GM23338 (cell line): ENCODE measurements at places on chromosomes 11 and 22.
A peak's percentile ranks its signal among the peaks of the same experiment; 100 is the strongest.

DNA sequence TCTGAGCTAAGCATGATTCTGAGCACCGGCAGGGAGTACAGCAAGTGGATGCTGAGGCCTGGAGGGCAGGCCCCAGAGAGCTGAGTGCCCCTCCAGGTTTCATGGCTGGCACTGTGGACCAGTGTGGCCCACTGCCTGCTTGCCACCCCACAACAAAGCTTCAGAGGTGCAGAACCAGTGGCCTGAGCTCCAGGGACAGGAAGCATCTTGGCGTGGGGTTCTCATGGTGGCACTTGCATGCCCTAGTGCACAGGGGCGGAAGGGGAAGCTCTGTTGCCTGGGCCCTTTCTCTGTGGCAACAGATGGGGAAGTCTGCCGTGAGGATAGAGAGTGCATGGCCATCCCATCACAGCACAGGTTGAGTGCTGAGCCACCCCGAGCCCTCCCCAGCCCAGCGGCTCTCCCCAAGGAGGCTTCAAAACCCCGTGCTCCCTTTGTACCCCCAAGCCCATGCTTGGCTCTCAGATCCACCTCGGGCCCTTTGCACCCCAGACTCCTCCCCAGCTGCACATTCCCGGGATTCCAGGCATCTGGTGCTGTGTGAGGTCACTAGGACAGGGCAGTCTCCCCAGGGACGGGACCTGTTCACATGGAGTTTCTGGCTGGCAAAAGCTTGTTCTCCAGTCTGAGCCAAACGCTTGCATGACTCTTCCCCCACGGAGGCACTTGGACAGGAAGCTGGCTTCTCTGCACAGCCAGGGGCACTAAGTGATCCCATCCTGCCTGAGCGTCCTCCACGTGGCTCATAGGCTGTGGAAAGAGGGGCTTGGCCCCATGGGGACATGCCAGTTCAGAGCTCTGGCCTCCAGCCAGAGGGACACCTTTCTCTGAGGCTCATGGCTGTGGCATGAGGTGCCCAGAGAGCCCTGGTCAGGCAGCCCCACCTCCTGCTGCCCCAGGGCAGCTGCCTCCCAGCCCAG lies 4.2 kb downstream of the SLC25A1 start:
- H3K4me1 ChIP-seq = peaks cover 40% of the 10 kb centered on the region
- peaks cover 19% of the 10 kb centered on the region for H3K27me3 ChIP-seq
- H3K36me3 ChIP-seq = no peaks in the 10 kb centered on the region
- peak overlapping the region; percentile 28; the same call in 1 of the 2 replicates for H3K4me3 ChIP-seq
- peak; percentile 84 for DNase-seq
- peak overlapping the region; percentile 88 for H3K27ac ChIP-seq

DNA sequence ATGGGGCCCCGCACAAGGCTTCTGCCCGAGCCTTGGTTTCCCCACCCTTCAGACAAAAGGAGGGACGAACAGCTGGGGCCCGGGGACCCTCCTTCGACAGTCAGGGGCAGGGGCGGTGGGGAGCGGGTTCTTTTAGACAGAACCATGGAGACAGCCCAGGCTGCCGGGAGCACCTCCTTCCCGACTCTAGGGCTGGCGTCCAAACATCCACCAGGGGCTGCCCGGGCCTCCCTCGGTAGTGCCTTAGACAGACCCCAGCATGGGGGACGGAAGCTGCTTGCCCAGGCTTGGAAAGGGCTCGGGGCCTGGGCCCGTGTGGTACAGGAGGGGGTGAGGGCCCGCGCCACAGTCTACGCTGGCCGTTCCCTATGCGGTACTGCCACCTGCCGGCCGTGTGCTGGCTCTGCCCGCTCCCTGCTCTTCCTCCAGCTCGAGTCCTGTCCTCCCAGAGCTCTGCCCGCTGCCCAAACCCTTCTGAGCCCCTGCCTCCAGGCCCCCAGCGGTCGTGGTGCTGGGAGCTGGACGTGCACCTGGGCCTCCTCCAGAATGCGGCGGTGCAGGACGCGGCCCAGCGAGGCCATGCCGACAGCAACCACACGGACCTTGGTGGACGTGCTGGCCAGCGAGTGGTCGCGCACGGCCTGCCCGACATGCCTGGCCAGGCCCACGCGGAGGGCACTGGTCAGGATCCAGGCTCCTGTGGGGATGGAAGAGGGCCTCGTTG lies 20.1 kb downstream of the TSSC4 start:
- no peaks in the 10 kb centered on the region for H3K36me3 ChIP-seq
- no peaks in the 10 kb centered on the region for H3K27me3 ChIP-seq
- H3K4me3 ChIP-seq = no peak overlapping the region

- no peaks in the 10 kb centered on the region for H3K36me3 ChIP-seq
- H3K4me1 ChIP-seq = no peaks in the 10 kb centered on the region
- peak; percentile 23 for DNase-seq
- no peak overlapping the region for H3K4me3 ChIP-seq
Measured at GRCh38 chr11:23554002-23554401, 693.7 kb upstream of the CCDC179 start.

- no peaks in the 10 kb centered on the region for H3K4me1 ChIP-seq
- no peak for DNase-seq
- H3K4me3 ChIP-seq = no peak overlapping the region
- no peaks in the 10 kb centered on the region for H3K27me3 ChIP-seq
Measured at GRCh38 chr22:20867179-20868024, 8.6 kb downstream of the SNAP29 start.

DNA sequence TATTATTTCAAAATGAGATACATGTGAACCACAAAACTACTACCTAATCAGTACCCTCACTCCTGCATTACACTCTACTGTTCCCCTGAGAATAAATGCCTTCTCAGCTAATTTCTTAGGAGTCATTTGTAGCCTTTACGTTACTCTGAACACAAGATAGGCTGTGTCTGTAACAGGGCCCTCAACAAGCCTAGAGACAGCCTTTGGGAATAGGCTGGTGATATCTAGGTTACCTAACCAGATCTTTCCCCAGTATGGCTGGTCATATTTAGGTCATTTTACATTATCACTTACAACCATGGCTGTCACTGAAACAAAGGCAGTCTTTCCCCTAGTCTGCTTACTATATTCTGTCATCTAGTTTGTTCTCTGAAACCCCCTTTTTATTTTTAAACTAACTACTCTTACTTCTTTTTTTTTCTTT lies 14.2 kb downstream of the ATM start:
- peaks cover 11% of the 10 kb centered on the region; the same call in 1 of the 2 replicates for H3K36me3 ChIP-seq
- no peak for DNase-seq
- no peak overlapping the region for H3K4me3 ChIP-seq
- H3K4me1 ChIP-seq = no peaks in the 10 kb centered on the region

DNA sequence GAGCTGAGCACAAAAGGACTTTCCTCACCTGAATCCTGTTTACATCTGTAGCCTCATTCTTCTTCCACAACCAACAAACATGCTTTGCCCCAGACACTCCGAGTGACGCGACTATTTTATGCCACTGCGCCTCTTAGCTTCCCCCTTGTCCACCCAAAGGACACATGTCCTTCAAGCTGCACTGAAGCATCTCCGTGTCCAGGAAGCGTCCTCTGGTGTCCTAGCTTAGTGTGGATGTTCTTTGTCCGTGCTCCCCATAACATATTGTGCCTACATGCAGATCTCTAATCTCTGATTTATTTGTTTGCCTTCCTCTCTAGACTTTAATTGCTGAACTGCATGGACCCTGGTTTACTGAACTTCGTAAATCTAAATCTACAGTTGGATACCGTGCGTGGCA lies 20.1 kb upstream of the CECR2 start:
- H3K27me3 ChIP-seq = no peaks in the 10 kb centered on the region
- H3K4me1 ChIP-seq = no peaks in the 10 kb centered on the region
- H3K27ac ChIP-seq = no peak overlapping the region

- no peak overlapping the region for H3K27ac ChIP-seq
Measured at GRCh38 chr11:67450796-67451657, 1.5 kb downstream of the GPR152 start.

DNA sequence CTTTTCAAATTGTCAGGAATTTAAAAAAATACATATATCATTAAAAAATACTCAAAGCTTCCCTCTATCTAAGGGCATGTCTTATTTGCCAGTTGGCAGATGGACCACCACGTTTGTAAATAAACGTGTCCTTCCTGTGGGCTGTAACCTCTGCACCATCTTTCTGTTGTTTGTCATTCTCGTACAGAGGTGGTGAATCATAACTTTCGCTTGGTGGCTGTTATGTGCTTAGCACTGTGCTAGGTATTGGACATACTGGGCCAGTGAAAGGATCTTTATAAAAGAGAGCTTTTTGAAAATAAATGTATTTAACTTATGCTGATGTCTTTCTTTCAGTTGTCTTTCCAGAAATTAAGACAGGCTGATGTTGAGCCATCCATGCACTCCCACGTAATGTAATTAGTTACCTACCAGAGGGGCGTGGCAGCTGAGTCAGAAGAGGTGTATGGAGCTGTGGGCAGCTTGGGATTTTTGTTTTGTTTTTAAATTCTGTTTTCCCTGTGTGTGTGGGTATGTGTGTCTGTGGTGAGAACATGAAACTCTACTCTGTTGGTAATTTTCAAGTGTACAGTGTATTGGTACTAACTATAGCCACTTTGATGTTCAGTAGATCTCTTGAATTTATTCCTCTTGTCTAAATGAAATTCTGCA lies 62.7 kb downstream of the TECTA start:
- H3K36me3 ChIP-seq = no peaks in the 10 kb centered on the region
- DNase-seq = no peak
- H3K27me3 ChIP-seq = no peaks in the 10 kb centered on the region
- H3K27ac ChIP-seq = no peak overlapping the region
- H3K4me3 ChIP-seq = no peak overlapping the region

- H3K4me1 ChIP-seq = no peaks in the 10 kb centered on the region
- H3K36me3 ChIP-seq = no peaks in the 10 kb centered on the region
Measured at GRCh38 chr11:109996060-109996459, 97.1 kb upstream of the ZC3H12C start.

DNA sequence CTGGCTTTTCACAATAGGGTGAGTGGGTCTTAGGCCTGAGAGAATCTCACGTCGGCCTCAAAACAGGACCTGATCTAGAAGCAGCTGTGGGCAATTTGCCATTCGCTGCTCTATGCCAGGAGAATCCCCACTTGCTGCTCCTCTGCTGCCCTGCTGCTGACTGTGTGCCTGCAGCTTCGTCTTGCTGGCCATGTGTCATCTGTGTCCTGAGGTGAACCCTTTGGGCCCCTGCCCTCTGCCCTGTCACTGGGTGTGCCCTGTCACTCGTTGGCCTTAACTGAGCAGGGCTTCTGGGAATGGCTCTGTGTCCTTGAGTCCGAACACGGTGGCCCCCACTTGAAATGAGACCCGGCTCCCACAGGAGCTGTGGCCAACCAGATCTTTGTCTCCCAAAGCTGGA lies 6.2 kb downstream of the NAA40 start:
- no peak overlapping the region for H3K27ac ChIP-seq
- no peak for DNase-seq
- no peaks in the 10 kb centered on the region for H3K27me3 ChIP-seq
- H3K36me3 ChIP-seq = peaks cover 13% of the 10 kb centered on the region

DNA sequence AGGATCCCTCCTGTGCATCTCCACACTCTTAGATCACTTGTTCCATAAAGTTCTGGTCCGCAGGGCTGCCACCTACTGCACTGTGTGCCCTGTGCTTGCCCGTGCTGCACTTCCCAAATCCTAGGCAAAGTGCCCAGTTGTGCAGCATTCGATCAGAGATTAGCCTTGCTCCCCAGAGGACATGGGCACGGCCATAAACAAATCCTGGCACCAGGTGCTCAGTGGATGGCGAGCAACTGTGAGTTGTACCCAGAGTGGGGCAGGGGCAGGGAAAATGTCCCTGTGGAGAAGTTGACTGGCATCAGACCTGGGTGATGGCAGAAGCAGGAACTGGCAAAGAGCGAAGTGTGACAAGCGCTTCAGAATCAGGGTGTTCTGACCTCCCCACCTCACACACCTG lies 4.7 kb downstream of the FADS2 start:
- no peak overlapping the region for H3K4me3 ChIP-seq
